ENCODE measurements at places on chromosomes 5 and 9.
A peak's percentile ranks its signal among the peaks of the same experiment; 100 is the strongest.

GRCh38 chr5:126754609-126755008 lies 22.3 kb upstream of the LMNB1 start:
- DNase-seq = no peak

DNA sequence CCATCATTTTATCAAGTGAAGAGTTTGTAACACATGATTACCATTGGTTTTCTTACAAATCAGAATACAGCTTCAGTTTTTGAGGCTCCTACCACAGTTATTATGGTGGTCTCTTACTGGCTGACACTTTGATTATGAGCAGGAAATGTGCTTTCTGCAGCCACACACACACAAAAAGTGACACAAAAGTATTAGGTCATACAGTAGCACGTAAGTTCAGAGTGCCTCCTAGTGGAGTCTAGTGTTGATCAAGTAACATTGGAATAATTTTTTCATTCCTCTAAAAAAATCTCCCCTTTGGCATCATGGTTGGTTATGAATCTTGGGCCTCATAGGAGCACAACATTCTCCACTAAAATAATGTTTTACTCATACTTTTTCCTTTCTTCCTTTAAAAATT lies 37.6 kb downstream of the PAM start:
- DNase-seq = no peak

- DNase-seq = no peak
These were observed 51.9 kb downstream of the HABP4 start for GRCh38 chr9:96501633-96502538.

DNA sequence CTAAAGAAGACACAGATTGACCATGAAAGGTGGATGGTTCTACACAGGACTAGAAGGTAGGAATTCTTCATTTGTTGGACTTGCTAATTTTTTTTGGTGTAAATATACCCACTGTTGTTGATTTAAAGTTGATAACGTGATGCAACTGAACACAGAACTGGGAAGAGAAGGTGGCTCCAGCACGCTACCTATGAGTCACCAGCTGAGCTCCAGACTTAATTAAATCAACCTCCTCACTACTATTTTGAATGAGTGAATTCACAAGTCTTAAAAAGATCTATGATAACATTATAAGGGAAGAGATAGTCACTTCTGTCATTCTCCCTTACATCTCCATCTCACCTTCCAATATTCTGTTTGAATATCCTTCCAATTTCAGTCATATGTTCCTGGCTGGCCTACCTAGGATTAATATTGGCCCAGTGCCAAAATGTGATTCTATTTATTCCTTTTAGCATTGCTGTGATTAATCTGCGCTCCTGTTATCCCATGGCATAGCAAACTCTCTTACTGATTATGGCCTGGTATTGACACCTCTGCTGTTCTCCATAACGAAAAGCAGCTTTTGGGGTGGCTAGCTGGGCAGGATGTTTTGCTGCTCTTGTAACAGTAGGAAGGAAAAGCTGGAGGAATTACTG lies 135.9 kb upstream of the CCDC152 start:
- no peak for DNase-seq

- no peak for DNase-seq
These were observed 116.5 kb downstream of the GDNF start for GRCh38 chr5:37723162-37723961.

GRCh38 chr5:6576861-6577501 lies 55.9 kb downstream of the NSUN2 start:
- DNase-seq = peak; percentile 47

DNA sequence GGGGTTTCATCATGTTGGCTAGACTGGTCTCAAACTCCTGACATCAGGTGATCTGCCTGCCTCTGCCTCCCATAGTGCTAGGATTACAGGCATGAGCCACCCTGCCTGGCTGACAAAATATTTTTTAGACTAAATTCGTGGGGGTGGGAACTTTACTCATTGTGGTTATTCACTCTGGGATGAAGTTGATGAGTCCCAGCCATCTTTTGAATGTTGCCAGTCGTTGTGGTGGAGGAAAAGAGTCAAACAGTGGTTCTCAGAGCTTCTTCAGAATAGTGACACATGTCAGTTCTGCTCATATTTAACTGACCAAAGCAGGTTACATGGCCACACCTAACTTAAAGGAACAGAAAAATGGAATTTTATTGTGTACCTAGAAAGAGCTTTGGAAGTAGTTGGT lies 6.9 kb downstream of the SREK1 start:
- DNase-seq = no peak

GRCh38 chr9:104280178-104280560 lies 186.1 kb downstream of the SMC2 start:
- DNase-seq = no peak

DNA sequence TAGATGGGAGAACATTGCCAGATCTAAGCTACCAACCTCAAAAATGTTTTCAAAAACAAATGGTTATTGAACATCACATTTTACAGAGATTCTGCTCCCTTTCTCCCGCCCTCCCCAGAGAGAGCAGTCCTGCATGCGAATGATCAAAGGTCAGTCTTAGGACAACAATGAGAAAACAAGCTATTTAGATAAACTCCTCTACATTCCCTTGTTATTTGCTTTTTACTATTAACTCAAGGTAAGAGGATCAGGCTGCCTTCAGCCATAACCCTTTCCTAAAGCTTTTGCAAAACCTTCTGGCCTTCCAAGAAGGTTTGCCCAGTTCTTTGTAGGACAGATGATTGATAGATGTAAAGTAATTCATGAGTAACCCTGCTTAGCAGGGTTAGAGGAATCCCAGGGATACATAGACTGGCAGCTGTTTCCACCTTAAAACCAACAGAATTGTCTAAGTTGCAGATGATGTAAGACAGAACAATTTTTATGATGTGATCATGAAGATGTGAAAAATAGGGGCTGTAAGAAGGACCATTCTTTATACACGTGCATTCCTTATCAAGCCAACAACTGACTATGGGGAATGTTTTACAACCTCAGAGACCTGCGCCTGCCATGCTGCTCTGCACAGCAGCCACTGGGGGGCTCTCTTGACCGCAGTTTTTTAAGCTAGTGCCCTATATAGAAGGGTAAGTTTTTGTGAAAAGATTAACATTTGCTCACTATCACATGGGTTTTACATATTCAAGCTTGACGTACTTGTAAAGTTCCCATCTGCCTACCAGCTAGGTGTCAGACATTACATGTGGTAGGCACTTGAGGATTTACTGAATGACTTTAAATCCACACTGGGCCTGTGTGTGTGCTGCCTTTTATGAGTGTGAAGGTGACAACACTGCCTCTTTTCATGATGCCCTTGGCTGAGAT lies 2.3 kb upstream of the ZNF782 start:
- peak; percentile 0 for DNase-seq

DNA sequence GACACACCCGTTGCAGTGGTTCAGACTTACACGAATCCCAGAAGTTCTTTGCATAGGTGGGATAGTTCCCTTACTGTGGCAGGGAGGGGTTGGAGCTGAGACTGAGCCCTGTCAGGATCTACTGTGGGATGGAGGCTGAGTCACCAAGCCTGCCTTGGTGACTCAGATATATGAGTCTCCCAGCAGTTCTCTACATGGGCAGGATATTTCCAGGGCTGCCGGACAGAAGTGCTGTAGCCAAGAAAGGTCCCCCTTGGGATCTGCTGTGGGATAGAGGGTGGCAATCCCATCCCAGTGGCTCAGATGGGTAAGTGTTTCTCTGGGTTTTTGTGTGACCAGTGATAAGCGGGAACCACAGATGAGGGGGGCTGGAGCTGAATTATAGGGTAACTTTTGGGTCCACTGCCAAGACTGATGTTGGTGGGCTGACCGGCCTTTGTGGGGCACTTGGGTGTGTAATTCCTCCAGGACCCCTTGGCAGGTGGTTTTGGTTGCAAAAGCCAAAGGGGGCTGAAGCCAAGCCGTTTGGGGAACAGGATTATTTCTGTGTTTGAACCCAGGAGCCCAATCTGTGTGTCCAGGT lies 18.7 kb downstream of the XRCC4 start:
- no peak for DNase-seq

DNA sequence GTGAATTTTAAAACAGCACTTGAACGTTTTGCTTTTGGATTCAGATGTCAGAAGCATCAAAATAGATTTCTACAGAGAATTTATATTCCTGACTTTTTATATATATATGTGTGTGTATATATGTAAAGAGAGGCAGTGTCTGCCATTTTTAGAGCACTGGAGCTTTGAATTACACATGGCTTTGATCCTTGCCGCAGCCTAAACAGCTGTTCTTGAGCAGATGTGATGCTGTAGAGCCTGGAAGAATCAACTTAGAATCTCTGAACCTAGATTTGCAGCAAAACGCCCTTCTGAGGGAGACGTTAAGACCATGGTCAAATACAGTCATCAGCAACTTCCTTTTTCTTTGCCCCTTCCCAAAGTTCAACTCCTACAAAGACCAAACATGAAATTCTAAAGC lies 21.7 kb upstream of the C5orf47 start:
- no peak for DNase-seq

DNA sequence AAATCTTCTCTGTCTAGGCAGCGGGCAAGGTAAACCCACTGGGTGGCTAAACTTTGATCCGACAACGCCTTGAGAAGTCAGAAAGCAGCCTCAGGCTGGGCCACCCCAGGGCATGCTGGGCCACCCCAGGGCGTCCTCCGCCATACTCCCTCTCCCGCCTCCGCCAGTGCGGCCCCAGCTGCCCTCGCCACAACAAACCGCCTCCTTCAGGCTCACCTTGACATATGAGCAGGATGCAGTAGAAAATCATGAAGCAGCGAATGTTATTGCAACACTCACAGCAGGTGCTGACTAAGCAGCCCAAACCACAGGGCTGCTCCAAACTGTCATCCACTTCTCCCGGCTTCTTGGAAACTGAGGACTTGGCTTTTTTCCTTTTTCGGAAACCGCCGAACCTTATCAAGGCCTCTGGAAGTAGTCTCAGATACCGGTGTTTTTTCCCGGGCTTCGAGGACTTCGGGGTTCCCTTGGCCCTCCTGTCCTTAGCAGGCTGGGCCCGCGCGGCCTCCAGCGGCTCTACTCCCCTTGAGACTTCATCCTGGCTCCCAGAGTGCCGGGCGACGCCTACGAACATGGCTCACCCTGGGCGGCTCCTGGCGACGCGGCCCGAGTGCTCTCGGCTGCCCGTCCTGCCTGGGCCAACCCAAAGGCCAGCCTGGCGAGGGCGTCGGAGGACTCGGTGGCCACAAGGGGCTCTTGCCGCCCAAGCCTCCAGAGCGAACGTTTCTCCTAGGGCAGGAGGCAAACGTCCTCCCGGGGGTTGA lies at the start of gene SLCO6A1:
Gene SLCO6A1, minus strand, starts transcription at position 731 of the 764 bp plus-strand sequence. Its CDS starts 157 bp downstream, at position 574.
- no peak for DNase-seq

- DNase-seq = no peak
These were observed 13.1 kb downstream of the GOLGA2 start for GRCh38 chr9:128262687-128263086.

- DNase-seq = no peak
These were observed 23.2 kb downstream of the RETREG1 start for GRCh38 chr5:16593628-16594027.

DNA sequence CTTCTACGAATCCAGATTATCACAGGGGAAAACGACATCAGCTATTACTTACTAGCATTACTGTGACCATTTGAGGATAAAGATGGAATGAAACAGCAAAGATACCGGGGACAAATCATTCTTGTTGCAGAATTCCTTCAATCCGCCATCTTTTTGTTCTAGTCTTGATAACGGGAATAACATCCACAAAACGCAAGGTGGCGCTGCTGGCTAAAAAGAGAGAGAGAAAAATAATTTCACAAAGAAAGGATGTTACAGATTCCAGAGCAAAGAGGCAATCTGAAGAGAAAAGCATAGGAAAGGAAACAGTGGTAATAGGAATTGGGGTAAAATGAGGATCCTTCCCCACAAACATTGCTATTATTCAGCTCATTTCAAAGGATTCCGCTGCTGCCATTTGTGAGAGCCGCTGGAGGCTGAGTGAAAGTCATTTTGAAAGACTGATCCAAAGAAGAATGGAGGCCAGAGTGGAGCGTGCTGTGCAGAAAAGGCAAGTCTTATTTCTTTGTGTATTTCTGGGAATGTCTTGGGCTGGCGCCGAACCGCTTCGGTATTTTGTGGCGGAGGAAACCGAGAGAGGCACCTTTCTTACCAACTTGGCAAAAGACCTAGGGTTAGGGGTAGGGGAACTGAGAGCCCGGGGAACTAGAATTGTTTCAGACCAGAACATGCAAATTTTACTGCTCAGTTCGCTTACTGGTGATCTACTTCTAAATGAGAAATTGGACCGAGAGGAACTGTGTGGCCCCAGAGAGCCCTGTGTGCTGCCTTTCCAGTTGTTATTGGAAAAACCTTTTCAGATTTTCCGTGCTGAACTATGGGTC lies at the start of gene PCDHB7:
Gene PCDHB7, plus strand, starts transcription at position 264 of the 824 bp plus-strand sequence. Its CDS starts 192 bp downstream, at position 456.
- no peak for DNase-seq

DNA sequence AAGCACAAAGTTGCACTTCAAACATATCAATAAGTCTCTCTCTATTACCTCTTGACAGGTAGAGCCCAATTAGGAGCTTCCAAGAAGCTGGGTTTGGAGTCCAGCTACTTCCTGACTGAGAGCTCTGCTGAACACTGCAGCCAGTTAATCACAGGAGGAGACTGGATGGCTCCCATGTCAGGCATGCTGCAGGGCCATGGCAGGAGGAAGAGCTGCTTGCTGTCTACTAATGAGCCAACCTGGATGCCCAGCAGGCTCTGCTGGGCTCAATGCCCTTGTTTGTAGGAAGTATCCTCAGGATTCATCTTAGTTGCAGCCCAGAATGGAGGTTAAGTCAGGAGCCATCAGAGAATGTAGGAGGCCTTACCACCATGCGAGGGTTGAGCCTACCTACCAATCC lies 91.9 kb downstream of the TMEM215 start:
- DNase-seq = no peak

GRCh38 chr5:132054697-132055440 lies 5.6 kb upstream of the IL3 start:
- no peak for DNase-seq

DNA sequence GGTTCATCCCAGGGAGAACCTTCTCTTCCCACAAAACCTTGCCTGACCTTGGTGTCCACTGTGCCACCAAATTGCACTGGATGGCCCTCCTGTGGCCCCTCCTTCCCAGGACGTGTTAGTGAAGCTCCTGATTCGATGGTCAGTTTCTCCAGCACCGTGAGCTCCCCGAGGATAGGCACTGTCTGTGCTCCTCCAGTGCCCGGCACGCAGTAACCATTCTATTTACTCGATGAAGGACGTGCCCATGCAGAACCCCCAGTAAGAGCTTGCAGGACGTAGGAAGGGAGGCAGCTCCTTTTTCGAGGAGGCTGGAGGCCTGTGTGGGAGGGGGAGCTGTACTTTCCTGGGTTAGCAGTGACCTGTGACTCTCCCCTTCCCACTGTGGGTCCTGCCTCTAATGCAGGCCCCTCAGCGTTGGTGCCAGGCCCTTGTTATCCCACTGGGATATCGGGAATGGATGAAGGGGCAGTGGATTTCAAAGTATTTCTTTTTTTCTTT lies 39.6 kb downstream of the HABP4 start:
- DNase-seq = no peak
